ENCODE measurements at places on chromosomes 3 and 15.

DNA sequence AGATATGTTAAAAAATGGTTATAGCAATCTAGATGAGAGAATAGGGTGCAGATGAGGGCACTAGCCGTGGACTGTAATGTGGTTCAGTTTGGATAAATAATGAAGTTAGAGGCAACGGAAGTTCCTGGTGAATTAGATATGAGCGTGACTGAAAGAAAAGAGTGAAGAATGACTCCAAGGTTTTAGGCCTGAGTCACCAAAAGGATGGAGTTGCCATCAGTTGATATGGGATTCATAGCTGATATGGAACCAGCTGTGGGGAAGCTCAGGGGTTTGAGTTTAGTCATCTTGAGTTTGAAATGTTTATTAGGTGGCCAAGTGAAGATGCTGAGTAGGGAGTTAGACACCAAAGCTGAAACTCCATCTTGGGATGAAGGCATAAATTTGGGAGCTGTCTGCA, 66.2 kb downstream of the SSR3 start:
- DNase-seq, result no peak

DNA sequence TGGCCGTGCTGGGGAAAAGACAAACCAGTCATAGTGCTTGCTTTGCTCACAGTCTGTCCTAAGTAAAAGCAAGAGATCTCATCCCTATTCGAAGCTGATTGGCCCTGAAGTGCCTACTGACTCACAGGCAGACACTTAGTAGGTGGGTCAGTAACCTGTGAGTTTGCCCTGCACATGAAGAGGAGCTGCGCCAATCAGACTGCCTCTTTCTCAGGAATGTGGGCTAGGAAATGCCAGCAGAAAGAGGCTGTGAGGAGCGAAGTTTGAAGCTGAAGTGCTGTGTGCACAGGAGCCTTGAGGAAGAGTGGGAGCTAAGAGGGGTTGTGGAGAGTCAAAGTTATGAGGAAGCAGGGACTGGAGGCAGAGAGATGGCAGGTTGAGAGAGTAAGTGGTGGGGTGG, 126.8 kb downstream of the IL20RB start:
- DNase-seq, result no peak

DNA sequence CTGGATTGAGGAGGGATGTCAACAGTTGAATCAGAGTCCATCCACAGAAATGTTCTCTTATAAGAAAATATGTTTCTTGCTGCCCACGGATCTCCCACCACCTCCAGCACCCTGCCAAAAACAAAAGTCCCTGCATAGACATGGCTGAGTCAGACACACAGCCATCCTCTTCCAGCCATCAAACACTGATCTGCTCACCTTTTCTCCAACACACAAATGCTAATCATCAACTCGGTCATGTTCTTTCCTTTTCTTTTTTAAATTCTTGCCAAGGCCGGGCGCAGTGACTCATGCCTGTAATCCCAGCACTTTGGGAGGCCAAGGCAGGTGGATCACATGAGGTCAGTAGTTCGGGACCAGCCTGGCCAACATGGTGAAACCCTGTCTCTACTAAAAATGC, 110.7 kb upstream of the IL12A start:
- no peak for DNase-seq

DNA sequence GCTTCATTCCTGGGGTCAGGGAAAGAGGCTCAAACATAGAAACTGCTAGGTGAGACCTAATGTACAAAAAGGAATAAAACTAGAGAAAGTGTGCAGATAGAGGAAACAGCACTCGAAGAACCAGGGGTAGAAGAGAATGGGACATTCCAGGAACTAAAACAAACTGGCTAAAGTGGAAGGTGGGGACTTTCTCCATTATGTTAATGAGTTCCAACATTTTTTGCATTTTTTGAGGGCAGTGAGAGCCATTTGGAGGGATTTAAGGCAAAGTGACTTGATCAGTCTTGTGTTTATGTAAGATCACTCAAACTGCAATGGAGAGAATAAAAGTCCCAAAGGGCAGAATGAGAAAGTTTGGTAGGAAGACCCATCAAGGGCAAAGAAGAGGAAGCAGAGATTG, 20.6 kb upstream of the SLC4A7 start:
- DNase-seq, result no peak

GRCh38 chr3:84125201-84125721, 833.5 kb upstream of the CADM2 start:
- no peak for DNase-seq

- no peak for DNase-seq
Measured at GRCh38 chr3:195892105-195893043, 16.0 kb downstream of the TNK2 start.

DNA sequence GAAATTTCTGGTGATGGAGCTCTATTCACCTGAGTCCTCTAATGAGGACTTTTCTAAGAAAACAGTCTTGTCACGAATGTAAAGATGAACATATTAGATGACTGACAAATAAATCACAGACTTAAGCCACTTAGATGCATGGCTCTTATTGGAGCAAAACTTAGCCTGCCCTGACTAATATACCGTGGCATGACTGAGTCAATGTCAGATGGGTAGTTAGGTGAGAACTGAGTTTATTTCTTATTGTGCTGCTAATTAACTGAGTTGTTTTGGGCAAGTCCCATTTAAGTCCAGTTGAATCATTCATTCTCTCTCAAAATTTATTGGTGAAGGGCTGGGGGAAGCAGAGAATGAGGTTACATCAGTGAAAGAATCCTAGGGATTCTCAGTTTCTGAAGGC, 459.8 kb downstream of the MCTP2 start:
- DNase-seq, result no peak

- no peak for DNase-seq
Measured at GRCh38 chr15:46344115-46344724, 709.4 kb downstream of the SQOR start.

DNA sequence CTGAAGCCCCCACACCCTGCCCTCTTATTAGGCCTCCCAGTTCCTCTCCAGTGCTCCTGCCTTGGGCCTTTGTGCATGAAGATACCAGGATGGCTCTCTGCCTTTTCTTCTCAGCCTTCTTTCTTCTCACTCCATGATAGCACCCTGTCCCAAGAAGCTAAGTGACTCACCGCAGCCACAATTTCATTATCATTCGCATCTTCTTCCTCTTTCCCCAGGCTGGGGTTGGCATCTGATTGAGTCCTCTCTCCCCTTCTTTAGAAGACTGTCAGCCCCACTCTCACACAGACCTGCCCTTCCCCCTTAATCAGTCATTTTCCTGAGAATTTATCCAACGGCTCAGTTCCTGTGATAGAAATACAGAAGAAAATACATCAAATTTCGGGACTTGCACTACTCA, 102.0 kb downstream of the STAC start:
- DNase-seq, result peak; percentile 9

DNA sequence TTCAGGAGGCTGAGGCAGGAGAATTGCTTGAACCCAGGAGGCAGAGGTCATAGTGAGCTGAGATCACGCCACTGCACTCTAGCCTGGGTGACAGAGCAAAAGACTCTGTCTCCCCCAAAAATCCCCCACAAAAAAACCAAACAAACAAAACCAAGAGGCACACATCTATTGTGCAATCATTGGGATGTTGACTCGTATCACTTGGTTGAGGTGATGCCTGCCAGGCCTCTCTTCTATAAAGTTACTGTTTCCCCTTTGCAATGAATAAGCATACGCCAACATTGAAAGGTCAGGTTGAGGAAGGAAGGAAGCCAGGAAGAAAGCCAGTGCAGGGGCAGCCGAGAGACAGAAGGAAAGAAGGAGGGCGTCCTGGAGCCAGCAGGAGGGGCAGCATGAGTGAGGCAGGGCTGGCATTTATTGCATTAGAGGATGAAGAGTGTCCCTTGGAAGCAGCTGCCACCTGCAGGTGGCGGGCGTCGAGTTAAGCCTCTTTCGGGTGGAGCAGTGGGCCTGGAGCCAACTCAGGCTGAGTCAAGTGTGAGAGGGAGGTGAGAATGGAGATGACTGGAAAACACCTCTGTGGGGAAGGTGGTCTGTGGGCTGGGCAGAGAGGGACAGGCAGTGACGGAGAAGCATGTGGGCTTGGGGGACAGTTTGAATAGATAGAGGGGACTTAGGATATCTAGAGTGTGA, 8.3 kb upstream of the CSPG4 start:
- DNase-seq, result no peak

GRCh38 chr3:55607844-55608243, 120.7 kb upstream of the WNT5A start:
- DNase-seq, result no peak

GRCh38 chr3:122098611-122099010, 43.4 kb downstream of the CD86 start:
- no peak for DNase-seq

DNA sequence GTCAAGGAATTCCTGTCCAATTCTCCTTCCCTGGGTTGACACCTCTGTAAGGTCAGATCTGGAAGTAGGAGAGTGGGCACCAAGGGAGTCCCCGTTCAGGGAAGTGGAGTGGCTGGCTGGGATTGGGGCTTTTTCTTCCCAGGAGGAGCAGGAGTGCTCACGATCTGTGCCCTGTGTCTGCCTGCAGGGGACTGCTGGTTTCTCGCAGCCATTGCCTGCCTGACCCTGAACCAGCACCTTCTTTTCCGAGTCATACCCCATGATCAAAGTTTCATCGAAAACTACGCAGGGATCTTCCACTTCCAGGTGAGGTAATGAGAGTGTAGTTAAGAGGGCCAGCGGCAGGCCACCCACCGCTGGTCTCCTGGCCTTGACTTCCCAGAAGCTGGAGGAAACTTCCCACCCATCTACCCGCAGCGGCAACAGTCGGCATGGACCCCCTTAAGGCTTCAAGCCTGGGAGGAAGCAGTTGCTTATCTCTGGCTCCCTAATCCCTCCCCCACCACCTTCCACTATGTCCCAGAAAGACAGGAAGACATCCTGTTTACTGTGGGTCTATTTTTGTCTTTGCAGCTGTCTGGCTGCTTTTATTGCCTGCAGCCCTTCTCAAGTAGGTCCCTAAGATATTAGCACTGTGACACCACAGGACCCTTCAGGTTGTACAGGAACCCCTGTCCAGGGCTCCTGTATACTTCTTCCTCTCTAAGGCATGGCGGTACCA, 26.8 kb downstream of the CAPN3 start:
- no peak for DNase-seq

- no peak for DNase-seq
Measured at GRCh38 chr15:77145370-77145769, 74.5 kb upstream of the TSPAN3 start.

- DNase-seq, result no peak
Measured at GRCh38 chr15:101346928-101347327, 51.9 kb upstream of the SNRPA1 start.

DNA sequence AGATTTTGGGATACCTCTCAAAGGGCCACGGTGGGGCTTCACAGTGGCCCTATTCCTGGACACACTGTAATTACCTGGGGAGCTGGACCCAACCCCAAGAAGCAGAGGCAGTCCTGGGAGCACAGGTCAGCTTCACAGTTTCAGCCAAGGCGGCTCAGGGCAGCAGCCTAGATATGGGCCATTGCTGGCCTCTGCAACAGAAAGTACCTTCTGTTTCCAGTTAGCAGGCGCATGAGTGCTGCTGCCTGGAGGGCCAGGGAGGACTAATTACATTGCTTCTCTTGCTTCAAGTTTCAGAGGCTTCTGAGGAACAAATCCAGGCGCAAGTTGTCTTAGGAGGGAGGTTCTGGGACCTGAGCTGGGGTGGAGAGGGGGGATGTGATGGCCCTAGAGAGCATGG, 13.5 kb upstream of the DUSP7 start:
- DNase-seq, result no peak

DNA sequence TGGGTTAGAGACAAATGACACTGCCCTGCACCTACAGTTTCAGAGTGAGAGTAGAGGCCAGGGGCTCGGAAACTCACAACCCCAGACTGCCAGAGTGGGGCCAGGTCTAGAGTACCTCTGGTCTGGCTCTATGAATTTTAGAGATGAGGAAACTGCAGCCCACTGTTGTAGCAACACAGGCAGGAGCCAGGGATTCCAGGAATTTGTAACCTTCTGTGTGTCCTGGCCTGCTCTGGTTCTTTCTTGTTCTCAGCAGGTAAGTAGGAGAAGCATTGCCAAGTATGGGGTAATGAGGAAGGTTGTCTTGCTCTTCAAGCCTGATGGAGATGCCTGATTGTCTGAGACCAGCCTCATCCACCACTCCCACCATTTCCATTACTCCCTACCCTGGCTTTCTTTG, 221.8 kb downstream of the UACA start:
- DNase-seq, result no peak

DNA sequence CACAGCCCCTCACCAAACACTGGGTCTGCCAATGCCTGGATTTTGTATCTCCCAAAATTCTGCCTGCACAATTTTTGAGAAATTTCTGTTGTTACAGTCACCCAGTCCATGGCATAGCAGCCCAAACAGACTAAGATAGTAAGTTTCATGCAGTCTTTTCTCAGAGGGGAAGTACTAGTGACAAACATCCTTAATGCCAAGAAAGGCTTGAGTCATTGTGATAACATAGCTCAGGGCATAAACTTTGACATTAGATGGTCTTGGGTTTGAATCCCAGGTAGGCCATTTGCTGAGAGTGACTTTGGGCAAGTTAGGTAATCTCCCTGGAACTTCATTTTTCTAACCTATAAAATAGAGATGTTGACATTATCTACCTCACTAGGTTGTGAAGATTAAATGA, 36.1 kb upstream of the PFN2 start:
- no peak for DNase-seq

- no peak for DNase-seq
Measured at GRCh38 chr15:92083190-92083589, 229.7 kb downstream of the SLCO3A1 start.

DNA sequence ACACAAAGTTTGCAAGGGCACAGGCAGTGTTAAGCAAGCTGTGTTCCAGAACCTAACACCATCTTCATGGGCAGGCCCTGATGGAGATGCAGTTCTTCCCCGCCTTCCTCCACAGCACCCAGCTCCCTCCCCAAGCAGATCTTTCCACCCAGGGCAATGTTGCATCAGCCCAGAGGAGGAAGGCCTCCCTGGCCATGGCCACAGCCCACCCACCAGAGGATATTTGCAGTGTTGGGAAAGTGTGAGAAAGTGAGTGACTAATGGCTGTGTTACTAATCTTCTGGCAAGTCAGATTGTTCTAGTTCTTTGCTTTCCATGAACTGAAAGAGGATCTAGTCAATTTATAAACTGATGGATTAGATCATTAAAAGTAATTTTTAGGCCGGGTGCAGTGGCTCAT, 42.0 kb upstream of the ATP10A start:
- no peak for DNase-seq

DNA sequence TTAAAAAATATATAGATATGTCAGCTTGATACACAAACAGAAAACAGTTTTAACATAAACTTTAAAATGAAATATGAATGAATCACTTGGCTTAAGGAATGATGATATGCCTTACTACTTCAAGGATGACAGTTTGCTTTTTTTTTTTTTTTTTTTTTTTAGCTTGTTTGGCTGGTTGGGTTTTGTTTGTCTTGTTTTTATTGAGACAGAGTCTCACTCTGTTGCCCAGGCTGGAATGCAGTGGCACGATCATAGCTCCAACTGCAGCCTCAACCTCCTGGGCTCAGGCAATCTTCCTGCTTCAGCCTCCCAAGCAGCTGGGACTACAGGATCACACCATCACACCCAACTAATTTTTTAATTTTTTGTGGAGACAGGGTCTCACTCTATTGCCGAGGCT, 14.5 kb downstream of the LRRC2 start:
- no peak for DNase-seq

All from NT2/D1 (cell line).